Activated T-helper 2 cell treated with anti-CD3 and anti-CD28 coated beads, Interferon-gamma antibody, Interleukin-2, Interleukin-4, amounts not matched to agents 10 μg/mL and 5 μg/mL and 100 μg/mL, durations not matched to agents 14 hours and 24 hours and 36 hours (primary cell): ENCODE measurements at places on chromosomes 7 and 10. TPM values are rescaled to one million over a fixed set of nuclear protein-coding genes. Genes with fewer than 3 reads are reported as not detected.

The MRPL43 gene
- 62.7 TPM in 2 replicates for total RNA-seq

The INSYN2A gene
- total RNA-seq, result not detected in 2 replicates

The WNT8B gene
- total RNA-seq, result 0.14 and 0.21 TPM in 2 replicates

The STMP1 gene
- 24.3 and 25.1 TPM in 2 replicates for total RNA-seq

The GSTO2 gene
- 0.57 and 1.4 TPM in 2 replicates for total RNA-seq

The PDK4 gene
- total RNA-seq, result not detected in 2 replicates

The FBXL13 gene
- 0.41 and 0.76 TPM in 2 replicates for total RNA-seq

The CLRN3 gene
- total RNA-seq, result not detected in 2 replicates

DNA sequence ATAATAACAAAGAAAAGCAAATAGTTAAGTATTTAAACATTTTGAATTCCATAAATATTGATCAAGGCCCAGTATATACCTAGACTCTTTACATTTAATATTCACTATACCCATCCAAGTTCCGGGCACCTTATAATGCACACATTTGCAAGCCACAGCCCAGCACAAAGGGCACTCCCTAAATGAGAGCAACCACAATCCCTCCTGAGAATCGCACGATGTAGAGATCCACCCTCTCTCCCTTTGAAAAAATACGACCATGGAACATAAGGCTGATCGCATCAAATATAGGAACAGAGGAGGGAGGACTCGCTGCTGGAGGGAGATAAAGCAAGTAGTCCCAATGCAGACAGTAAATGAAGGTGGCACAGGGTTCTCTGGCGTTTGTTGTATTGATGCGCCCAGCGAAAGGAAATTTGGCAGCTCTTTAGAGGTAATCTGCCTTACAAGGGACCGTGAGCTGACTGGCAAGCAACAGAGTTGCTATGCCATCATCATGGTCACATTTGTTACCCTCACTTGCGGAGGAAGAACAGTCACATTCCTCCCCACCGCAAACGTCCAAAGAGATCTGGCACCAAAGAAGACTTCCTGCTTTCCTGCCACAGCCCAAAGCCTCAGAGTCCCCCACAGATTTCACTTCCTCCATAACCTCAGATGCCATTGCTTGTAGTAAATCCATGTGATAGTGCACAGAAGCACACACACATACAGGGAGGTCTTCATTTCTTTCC, 16.1 kb upstream of the TAS2R40 start:
- DNase-seq, result no peak

DNA sequence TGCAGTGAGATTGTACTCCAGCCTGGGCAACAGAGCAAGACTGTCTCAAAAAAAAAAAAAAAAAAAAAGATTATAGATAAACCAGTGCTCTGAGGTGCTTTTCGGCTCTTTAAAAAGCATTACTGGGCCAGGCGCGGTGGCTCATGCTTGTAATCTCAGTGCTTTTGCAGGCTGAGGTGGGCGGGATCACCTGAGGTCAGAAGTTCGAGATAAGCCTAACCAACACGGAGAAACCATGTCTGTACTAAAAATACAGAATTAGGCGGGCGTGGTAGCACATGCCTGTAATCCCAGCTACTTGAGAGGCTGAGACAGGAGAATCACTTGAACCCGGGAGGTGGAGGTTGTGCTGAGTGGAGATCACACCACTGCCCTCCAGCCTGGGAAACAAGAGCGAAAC, 6.6 kb upstream of the HNRNPF start:
- no peak for DNase-seq

GRCh38 chr7:157488966-157489365, 152.2 kb downstream of the DNAJB6 start:
- no peak for DNase-seq

GRCh38 chr7:56097700-56098099, 4.9 kb upstream of the PHKG1 start:
- DNase-seq, result no peak

- no peak for DNase-seq
These were observed 7.2 kb downstream of the CPA2 start for GRCh38 chr7:130273933-130274255.

GRCh38 chr7:155002411-155003091, 373 bp downstream of the PAXIP1 start:
- DNase-seq, result no peak

DNA sequence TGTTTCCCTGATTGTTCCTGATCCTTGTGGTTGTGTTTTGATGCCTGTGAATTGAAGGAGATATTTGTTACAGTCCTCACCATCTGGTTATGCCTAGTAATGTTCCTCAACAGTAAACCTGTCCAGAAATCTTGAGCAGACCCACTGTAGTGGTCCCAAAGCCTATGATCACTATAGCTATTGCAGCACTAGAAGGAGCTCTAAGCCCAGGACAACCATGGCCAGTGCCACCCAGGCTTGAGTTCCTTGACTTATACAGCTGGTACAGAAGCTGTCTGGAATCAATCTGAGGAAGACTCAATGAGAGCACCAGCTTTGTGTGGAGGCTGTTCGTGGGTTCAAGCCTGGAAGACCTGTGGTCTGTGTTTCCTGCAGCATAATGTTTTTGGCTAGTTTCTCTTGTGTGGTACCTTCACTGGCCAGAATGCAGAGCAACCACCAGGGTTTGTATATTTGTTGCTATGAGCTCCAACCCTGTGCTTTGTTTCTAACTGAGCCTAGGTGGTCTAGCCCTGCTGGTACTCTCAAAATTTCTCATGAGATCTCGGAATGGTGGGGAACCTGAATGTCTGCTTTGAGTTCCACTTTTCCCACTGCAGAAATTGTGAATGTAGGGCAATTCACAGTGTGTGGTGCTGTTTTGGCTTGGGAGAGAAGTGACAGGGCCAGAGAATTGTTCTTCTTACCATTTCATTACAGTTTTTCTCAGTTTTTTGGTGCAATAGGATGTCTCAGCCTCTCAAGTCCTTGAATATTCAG, 355.2 kb downstream of the SUGCT start:
- no peak for DNase-seq

- no peak for DNase-seq
These were observed 1.3 kb downstream of the IFIT2 start for GRCh38 chr10:89303161-89303560.

GRCh38 chr10:113423981-113424721, 128.7 kb upstream of the HABP2 start:
- no peak for DNase-seq

DNA sequence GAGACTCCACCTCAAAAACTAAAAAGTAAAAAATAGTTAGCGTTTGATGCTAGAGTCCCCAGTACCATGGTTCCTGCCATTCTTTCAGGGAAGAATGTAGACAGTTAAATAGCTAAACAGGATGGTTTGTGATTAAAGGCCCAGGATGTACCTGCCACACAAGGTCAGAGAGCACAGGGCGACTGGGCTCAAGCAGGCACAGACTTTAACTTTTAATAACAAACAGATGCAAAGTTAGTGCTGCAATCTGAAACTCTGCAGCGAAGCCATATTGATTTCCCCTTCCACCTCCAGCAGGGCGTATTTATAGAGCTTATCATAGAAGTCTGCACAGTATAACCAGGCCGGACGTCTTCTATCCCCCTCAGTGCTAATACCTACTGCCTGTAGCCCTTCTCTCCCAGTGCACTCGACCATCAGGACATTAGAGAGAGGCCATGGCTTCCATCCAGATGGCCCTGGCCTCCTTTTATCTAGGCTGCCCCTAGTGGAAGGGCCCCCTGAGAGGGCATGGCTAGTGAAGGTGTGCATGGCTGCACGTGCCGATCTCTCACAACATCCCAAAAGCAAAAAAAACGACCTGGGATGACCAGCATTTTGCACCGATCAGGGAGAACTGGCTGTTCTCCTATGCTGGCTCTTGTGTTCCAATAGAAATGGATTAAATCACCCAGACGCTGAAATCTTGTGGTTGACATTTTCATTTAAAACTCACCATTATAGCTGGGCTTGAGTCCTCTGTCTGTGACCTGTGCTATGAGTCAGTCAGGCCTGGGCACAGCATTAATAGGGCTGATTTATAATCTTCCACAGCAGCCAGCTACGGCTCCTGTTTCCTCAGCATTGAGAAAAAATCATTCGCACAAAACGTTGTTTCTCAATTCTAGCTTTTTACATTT, 7.6 kb upstream of the BAG3 start:
- DNase-seq, result no peak

GRCh38 chr7:75856536-75856935, 22.3 kb upstream of the RHBDD2 start:
- DNase-seq, result no peak

GRCh38 chr7:104979167-104979841, 34.7 kb upstream of the KMT2E start:
- no peak for DNase-seq

DNA sequence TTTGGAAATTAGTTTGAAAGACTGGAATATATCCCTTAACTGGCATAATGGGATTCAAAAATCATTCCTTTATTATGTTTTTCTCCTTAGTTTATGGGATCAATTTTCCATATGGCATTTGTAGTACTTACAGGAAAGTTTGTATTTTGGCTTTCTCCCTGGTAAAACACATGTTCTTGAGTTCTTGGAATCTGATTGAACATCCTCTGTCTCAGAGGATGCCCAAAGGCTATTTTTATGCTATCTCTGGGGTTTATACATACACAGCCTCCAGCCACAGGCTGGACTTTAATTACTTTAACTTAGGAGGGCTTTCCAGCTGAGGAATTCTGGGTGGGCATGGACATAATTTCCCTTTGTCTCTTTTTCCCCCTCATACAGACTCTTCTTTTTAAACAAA, 236.4 kb downstream of the HGF start:
- no peak for DNase-seq

DNA sequence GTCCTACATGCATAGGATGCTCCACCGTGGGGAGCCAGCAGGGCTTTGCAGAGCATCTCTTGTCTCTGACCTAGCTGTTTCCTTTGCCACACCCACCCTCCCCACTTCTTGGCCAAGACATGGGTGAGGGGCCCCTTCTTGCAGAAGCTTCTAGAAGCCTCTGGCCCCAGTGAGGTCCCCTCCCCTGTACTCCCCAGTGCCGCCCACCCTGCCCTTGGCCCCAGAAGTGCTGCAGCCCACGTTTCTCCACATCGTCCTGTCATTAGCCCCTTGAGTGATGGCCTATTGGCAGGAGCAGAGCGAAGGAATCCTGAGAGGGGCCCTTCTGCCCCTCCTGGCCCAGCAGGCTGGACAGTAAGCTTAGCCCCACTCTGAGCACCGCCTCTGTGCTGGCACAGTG, 43.7 kb downstream of the ALOX5 start:
- no peak for DNase-seq

DNA sequence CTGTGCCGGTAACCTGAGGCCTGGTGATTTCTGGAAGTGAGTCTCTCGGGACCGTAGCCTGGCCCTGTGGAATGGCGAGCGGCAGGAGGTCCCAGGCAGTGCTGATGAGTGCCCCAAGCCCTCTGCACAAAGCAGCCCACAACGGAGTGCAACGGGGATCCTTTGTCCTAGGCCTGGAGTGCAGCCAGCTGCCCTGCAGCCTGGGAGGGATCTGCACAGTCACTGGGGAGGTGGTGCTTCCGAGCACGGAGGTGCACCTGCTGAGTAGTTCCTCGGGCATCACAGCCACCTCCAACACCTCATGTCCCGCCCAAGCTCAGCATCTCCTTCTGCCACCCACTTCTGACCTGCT, 162.8 kb upstream of the ZMIZ1 start:
- no peak for DNase-seq

DNA sequence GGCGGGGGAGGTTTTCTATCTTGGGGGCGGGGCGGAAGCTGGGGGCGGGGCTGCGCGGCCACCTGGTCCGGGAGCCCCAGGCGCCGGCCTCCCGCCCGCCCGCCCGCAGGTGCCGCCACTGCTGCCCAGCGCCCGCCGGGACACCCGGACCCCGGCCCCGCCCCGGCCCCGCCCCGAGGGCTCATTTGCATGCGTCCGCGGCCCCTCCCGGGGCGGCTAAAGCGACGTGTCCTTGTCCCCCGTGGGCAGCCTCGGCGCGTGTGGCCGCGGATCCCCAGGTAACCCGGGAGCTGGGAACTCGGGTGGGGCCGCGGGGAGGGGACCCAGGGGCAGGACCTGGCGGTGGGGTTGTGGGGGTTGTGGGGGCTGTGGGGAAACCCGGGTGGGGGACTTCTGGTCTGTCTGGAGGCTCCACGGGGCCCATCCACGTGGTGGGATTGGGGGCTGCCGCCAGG, at the start of gene BHLHA15:
BHLHA15 (plus strand) TSS at position 219 of the 455 bp plus-strand sequence. CDS start 871 bp downstream, outside the sequence.
- no peak for DNase-seq

- no peak for DNase-seq
These were observed 55.5 kb downstream of the SORBS1 start for GRCh38 chr10:95505641-95506040.

GRCh38 chr7:116249969-116250553, 39.7 kb downstream of the TES start:
- no peak for DNase-seq

GRCh38 chr7:37069336-37069735, 345.0 kb upstream of the AOAH start:
- no peak for DNase-seq

DNA sequence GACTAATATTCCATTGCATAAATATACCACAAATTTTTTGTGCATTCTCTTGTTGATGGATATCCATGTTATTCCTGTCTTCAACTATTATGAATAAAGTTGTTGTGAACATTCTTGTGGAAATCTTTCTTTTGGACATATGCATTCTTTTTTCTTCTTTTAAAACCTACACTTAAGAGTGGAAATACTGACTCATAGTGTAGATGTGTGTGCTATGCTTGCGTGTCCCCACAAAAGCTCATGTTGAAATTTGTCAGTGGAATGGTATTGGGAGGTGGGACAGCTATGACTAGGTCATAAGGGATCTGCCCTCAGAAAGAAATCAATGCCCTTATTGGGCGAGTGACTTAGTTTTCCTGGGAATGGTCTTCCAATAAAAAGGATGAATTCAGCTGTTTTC, 203.6 kb upstream of the PRSS58 start:
- no peak for DNase-seq

GRCh38 chr10:90937645-90938258, 16.9 kb upstream of the ANKRD1 start:
- no peak for DNase-seq

DNA sequence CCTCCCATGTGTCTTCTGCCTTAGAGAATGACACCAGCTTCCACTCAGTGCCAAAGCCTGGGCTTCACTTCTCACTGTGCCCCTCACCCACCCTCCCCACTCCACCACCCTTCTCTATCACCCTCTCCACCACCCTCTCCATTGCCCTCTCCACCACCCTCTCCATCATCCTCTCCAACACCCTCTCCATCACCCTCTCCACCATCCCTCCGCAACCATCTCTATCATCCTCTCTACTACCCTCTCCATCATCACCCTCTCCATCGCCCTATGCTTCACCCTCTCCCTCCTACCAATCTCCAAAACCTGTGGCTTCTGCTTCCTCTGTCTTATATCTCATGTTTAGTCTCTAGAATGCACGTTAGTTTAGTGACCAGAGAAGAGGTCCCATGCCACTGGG, 91.0 kb upstream of the TMEM72 start:
- DNase-seq, result no peak

- DNase-seq, result no peak
These were observed 133.4 kb downstream of the PRKAG2 start for GRCh38 chr7:151743481-151743983.

- no peak for DNase-seq
These were observed 534.9 kb downstream of the DNAJB6 start for GRCh38 chr7:157871681-157872080.

DNA sequence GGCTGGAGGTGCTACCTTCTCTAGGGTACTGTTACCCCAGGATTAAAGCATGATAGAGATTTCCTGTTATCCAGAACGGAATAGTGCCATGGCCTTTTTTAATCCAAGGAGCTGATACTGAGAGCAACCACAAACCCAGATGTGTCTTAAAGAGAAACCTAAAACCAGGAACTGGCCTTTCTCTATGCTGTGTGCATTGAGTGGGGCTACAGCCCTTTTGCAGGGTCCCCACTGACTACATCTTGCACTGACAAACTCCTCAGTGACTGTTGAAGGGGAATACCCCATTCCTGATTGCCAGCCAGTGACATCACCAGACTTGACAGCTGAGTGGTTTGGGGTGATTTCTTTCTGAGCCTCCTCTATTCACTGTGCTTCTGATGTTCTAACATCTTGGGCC, 81.9 kb upstream of the CAPZA2 start:
- no peak for DNase-seq
